ENCODE measurements at places on chromosomes 12 and 14.

DNA sequence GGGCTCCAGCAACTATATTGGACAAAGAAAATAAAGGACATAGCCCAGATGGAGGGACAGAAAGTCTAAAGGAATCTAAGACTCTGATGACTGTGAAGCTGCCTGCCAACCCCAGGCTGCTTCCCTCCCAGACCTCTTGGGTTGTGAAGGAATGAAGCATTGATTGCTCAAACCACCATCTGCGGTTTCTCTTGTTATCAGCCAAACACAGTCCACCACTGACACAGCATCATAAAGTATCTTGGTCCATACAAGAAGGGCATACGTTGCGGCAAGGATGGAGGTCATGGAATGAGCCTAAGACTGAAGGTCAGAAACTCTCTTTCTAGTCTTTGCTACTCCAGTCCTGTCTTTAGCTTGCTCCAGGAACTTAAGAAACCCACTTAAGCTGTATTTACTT is 58.5 kb upstream of the PLXNC1 start:
- DNase-seq, result no peak

GRCh38 chr14:103073876-103074728 is 9.9 kb upstream of the LBHD2 start:
- no peak for DNase-seq

- no peak for DNase-seq
Measured at GRCh38 chr12:80627782-80628181, 79.7 kb upstream of the MYF6 start.

GRCh38 chr12:59672273-59672672 is 76.4 kb downstream of the SLC16A7 start:
- DNase-seq, result no peak

DNA sequence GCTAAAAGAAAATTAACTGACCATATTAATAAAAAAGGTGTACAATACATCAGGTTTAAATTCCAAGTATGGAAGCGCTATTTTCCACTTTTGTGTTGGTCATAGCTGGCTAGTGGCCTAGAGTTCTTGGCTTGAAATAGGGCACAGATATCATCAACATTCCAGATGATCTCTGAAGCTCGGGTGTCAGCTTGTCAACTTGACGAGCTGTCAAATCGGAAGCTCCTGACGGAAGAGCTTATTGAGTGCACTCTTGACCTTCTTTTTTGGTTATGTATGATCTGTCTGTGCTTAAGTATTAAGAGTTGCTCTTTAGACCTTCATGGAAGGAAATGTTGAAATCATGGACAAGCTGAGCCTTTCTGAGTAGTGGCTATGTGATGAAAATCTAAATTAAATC is 177.9 kb downstream of the APAF1 start:
- no peak for DNase-seq

GRCh38 chr12:6316921-6317692 is 6.6 kb downstream of the PLEKHG6 start:
- DNase-seq, result no peak

- DNase-seq, result no peak
Measured at GRCh38 chr12:89166525-89166934, 185.8 kb downstream of the DUSP6 start.

GRCh38 chr12:44816446-44817017 is 59.6 kb downstream of the NELL2 start:
- DNase-seq, result no peak

- DNase-seq, result no peak
Measured at GRCh38 chr12:92814584-92814983, 111.8 kb downstream of the PLEKHG7 start.

DNA sequence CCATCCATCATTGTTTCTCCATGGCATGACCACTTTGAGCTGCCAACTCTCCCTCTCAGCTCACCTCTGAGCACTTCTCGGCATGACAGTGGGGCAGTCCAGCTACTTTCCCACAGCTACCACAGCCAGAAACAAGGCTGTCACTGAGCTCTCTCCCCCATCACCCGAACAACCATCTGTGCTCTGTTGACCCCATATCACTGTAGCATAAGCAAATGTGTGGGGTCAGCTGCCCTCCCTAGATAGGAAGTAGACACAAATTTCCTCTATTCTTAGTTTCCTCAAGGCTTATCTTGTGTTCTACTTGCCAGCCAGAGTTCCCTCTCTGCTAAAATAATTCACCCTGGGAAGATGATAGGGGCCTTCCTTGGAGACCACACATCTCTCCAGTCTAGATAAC is 82.6 kb upstream of the FUT8 start:
- DNase-seq, result no peak

DNA sequence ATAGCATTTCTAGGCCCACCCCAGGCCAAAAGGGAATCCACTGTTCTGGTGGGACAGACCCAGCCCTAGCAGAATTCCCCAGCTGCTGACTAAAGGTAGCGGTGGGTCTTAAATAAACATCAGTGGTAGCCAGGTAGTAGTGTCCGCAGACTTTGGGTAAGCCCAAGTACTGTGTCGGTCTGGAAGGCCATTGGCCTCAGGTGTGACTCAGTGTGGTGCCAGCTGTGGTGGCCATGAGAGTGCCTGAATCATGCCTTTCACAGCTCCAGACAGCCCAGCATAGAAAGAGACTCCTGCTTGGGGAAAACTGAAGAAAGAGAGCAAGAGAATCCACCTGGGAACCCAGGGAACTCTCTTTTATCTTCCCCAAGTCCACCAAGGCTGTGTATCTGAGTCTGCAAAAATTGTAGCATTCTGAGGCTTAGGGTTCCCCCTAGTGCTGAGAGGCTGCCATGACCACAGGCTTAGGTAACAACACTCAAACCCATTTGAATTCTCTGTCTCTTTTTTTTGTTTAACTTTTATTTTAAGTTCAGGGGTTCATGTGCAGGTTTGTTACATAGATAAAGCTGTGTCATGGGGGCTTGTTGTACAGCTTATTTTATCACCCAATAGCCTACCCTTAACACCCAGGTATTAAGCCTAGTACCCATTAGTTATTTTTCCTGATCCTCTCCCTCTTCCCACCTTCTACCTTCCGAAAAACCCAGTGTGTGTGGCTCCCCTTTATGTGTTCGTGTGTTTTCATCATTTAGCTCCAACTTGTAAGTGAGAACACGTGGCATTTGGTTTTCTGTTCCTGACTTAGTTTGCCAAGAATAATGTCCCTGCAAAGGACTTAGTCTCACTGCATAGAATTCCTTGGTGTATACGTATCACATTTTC is 16.7 kb upstream of the CD163L1 start:
- peak; percentile 14 for DNase-seq

DNA sequence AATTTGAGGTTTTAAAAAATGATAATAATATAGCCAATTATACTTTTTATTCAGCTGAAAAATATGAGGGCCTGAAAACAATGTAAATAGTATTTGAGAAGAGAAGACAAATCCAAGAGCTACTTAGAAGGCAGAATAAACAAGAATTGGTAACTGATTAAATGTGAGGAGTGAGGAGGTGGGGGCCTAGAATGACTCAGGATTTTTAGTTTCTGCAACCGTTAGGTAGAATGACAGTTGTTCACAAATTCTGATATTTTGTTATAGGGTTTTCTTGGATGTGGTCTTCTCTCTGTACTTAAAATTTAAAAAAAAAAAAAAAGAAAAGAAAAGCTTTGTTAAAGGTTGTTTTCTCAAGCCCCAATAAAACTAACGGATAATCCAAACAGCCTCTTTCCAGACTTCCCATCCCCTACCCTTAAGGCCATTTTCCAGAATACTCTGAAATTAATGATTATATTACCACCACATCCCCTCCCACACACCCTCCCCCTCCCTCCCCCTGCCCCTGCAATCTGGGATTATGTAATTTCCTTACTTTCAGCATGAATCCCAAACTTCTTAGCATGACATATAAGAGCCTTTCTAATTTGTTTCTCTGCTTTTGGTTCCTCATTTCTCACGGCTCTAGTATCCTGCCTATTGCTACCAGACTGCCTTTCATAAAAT is 50.4 kb downstream of the LRP6 start:
- DNase-seq, result no peak

GRCh38 chr14:100871234-100872186 is 32.0 kb downstream of the RTL1 start:
- no peak for DNase-seq

DNA sequence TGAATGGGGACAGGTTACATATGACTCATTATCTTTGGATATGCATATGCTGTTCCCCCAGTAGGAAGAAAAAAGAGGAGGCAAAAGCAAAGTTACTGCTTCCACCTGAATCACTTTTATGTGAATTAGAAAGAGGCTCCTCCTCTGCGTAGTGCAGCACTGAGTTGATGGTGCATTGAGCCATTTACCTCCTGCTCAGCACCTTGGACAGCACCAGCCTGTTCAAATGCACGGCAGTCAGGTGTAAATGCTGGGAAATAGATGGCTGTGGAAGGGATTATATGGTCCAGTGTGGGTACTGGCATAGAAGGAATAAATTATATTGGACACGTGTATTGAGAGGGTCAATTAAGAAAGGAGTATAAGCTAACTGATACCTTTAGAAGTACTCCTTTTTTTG is 541.9 kb upstream of the SEL1L start:
- DNase-seq, result no peak

DNA sequence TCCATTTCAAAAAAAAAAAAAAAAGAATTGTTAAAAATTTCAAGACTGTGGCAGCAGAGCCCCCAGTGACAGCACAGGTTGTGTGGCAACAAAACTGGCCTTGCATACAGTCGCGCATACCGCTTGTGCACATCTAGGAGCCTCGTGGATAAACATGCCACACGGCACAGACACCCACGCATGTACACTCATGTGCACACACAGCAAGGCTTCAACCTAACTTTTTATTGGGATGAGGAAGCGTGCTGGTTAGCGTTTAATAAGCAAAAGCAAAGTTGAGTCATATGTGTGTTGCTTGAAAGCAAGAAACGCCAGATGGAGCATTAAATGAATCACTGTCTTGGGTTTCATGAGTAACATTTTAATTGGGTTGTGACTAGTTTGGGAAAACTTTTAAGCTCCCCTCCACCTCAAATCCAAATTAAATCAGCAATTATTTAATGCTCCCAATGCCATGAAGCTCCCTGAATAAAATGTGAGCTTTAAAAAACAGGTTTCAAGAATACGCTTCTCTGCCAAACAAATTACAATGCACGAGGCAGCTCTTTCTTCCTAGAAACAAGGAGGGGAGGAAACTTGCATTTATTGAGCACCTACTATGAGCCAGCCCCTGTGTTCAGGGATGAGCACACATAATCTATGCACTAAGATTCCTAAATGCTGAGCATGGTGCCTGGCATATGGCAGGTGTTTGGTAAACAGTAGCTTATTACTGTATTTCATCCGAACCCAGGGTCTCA is 35.7 kb upstream of the EML1 start:
- DNase-seq, result no peak

- DNase-seq, result no peak
Measured at GRCh38 chr12:85017618-85018017, 18.5 kb downstream of the TSPAN19 start.

- DNase-seq, result no peak
Measured at GRCh38 chr12:23867794-23868193, 81.7 kb downstream of the SOX5 start.

DNA sequence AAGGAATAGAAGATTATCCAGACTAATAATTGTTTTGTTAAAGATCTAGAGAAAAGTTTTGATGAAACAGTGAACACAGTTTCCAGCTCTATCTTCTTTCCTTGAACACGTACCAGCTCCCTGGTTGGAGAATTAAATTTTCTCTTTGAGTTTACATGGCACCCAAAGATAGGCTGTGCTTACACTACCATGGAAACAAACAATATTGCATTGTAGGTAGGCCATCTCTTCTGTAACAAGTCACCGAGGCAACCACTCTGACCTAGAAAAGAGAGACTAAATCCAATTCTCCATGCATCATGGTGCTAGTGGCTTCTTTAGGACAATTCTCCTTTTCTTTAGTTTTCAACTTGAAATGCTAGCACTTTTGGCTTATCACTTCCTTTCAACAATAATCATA is 9.9 kb downstream of the BMAL2 start:
- DNase-seq, result no peak

DNA sequence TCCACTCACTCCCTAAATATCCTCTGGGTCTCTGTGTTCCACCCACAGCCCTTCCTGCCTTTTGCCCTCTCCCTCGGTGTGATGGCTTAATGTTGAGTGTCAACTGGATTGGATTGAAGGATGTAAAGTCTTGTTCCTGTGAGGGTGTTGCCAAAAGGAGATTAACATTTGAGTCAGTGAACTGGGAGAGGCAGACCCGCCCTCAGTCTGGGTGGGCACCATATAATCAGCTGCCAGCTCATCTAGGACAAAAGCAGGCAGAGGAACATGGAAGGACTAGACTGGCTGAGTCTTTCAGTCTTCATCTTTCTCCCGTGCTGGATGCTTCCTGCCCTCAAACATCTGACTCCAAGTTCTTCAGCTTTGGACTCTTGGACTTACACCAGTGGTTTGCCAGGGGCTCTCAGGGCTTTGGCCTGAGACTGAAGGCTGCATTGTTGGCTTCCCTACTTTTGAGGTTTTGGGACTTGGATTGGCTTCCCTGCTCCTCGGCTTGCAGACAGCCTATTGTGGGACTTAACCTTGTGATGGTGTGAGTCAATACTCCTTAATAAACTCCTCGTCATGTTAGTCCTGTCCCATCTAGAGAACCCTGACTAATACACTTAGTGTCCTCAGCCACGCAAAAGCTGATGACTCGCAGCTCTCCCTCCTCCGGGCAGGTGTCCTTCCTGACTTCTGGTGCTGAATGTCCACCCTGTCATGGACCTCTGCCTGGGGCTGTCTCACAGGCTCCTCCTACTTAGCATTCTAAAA is 5.9 kb downstream of the DGLUCY start:
- DNase-seq, result no peak

DNA sequence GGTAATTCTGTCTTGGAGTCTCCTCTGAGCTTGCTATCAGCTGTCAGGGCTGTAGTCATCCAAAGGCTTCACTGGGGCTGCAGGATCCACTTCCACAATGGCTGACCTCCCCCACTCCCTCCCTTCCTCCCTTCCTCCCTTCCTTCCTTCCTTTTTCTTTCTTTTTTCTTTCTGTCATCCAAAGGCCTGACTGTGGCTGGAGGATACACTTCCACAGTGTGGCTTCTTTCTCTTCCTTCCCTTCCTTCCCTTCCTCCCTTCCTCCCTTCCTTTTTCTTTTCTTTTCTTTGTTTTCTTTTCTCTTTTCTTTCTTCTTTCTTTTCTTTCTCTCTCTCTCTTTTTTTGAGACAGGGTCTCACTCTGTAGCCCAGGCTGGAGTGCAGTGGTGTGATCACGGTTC is 30.6 kb downstream of the ARF6 start:
- DNase-seq, result no peak

GRCh38 chr14:74546416-74546815 is 52.9 kb downstream of the ISCA2 start:
- DNase-seq, result no peak

DNA sequence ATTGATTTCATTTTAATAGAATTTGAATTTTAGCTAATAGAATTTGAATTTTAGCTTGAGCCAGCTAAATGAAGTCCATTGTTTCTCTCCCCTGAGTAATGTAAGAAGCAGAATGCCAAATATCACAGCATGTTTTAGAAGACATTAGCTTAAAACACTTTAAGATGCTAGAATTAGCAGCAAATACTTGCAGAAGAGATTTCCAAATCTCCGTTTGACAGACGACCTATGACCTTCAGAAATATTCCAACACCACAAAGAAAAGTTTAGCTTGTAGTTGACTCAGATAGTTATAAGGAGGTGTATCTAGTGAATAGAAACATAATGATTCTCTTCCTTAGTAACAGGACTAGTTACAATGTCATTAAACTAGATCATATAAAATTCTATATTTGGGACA is 51.7 kb upstream of the MYF6 start:
- DNase-seq, result no peak

All from activated CD4-positive, alpha-beta T cell treated with anti-CD3 and anti-CD28 coated beads for 4 hours (primary cell).